SK-N-SH treated with all-trans-retinoic acid at 6 μM for 48 hours (cell line): ENCODE measurements at places on chromosomes 16 and 17.

- ATAC-seq, result 0 out of 3 replicates have a peak, but pooled peaks have one; percentile 54
Measured at GRCh38 chr17:70144260-70144846, 25.0 kb upstream of the KCNJ2 start.

- ATAC-seq, result no peak
Measured at GRCh38 chr17:82103553-82104451, 5.8 kb upstream of the FASN start.

GRCh38 chr17:2792366-2793169 is 3.7 kb upstream of the RAP1GAP2 start:
- ATAC-seq, result no peak

- no peak for ATAC-seq
Measured at GRCh38 chr17:40533896-40534295, 31.4 kb downstream of the CCR7 start.

GRCh38 chr17:1591474-1592090 is 29.0 kb upstream of the PITPNA start:
- no peak for ATAC-seq

DNA sequence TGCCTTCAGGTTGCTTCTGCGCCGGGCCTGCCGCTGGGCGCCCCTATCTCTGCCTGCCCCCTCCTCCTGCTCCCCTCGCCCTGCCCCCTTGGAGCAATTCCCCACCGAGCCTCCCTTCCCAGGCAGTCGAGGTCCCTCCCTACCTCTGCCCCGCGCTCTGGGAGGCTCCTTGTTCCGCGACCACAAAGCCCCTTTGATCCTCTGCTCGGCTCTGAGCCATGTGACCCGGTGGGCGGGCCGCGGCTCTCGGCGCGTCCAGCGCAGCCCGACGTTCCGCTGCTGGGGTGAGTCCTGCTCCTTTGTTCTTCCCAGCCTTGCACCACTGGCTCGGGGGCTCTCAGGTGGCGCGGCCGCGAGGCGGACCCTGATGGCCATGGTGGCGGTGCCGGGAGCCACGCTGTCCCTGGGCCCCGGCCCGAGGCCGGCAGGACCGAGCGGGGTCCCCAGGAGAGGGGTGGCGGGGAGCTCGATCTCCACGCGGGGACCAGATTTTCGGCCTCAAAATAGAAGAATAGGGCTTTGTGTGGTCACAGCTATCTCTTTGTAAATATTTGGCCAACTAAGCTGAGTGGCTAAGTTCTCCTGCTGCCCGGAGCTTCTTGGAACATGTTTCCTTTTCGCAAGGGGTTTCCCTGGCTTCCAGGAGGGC is 310.6 kb downstream of the SEC14L1 start:
- peak; percentile 78 for ATAC-seq

GRCh38 chr17:9219631-9220397 is 198.5 kb downstream of the NTN1 start:
- ATAC-seq, result no peak

GRCh38 chr17:63954402-63955063 is 18.2 kb downstream of the SCN4A start:
- no peak for ATAC-seq

- no peak for ATAC-seq
Measured at GRCh38 chr17:46118964-46119363, 74.3 kb downstream of the KANSL1 start.

DNA sequence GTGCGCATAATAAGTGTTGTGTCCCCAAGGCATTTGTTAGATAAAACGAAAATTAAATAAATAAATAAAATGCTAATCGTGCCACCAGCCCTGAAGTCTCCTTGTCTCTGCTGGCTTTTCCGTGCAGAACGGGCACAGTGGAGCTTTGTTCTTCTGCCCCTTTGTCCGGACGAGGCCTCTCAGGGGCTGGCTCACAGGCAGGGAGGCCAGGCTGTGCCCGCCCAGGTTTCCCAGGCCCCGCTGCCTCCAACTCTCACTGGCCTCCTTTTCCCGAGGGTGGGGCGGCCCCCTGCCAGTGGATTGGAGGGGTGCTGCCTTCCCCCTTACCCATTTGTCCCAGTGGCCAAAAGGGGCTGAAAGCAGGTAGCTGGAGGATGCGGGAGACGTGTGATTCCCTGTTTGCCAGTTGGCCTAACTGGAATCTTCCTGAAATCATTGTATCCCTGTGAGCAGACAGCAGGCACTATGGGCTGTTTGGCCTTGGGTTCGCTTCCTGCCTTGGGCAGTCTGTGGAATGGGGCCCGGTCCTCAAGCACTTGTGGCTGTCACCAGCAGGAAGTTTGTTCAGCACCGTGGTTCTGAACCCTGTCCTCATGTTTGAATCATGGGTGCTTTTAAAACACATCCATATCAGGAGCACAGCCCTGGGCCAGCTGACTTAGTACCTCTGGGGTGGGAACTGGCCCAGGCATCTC is 64.4 kb downstream of the KSR1 start:
- no peak for ATAC-seq

GRCh38 chr16:11272921-11273720 is at the start of gene PRM3:
TSS of gene PRM3 (minus strand) at chr16:11273629. CDS start at chr16:11273595, 34 bp downstream.
- no peak; the same call in 2 of the 3 replicates for ATAC-seq
